ENCODE measurements at places on chromosomes 2 and 18.

DNA sequence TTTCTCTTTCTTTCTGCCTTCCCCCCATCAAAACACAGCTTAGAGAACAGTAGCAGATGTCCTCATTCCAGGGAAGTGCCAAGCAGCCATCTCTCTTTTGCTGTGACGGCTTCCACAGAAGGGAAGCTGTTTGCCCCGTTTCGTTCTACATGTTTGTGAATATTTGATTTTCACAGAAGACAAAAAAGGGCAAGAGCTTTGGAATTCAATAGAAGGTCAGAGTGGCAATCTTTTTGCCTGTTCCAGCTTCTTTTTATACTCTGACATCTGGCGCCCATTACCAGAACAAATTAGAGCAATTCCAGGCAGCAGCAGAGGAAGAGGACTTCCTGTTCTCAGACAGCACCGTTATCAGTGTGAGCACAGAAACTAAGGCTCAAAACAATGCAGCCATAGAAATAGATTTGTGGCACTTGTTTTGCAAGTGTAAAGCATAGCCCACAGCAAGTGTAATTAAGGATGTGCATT, 79.0 kb upstream of the CDH19 start:
- DNase-seq, result no peak

DNA sequence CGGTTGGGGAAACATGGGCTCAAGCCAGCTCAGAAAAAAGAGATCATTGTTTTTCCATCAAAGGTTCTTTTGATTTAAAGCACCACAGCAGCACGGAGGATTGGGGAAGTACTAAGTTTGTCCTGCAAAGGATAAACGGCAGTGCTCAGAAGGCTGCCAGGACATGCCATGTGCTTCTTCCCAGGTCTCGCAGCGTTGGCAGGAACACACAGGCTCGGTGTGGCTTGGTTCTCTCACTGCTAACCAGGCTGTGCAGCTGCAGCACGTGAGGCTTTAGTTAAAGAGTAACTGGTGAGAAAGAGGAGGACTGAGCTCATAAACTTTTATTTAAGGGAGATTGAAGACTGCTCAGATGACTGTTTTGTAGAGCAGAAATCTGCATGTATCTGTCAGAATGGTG, 264.3 kb downstream of the TSN start:
- DNase-seq, result no peak

GRCh38 chr2:215828528-215829184, 184.7 kb downstream of the MREG start:
- peak; percentile 61 for DNase-seq

DNA sequence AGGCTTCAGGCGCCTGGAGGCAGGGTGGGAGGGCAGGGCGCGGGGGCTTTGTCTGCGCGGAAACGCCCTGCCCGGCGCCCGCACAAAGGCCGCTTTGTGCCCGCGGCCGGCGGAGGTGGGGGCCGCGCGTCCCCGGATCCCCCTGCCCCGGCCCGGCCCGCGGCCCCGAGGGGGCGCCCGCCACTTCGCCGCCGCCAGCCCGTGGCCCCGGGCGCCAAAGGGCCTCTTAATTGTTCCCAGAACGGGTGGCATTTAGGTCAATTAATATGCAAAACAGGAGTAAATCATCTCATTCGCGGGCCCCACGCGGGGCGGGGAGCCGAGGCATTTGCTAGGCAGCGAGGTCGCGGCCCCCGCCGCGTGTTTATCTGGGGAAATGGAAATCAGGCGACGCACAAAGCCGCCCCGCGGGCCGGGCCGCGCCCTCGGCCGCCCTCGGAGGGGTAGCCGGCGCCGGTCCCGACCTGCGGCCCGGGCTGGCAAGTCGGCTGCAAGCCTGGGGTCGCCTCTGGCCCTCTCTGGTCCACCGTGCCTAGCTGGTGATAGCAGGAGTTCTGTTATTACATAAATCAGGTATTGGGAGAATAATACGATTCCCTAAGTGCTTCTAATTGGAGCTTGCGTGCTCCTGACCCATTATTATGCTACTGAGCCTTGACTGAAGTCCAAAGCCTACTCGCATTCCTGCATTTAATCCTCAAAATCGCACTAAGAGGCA, 148.2 kb upstream of the GLI2 start:
- no peak for DNase-seq

DNA sequence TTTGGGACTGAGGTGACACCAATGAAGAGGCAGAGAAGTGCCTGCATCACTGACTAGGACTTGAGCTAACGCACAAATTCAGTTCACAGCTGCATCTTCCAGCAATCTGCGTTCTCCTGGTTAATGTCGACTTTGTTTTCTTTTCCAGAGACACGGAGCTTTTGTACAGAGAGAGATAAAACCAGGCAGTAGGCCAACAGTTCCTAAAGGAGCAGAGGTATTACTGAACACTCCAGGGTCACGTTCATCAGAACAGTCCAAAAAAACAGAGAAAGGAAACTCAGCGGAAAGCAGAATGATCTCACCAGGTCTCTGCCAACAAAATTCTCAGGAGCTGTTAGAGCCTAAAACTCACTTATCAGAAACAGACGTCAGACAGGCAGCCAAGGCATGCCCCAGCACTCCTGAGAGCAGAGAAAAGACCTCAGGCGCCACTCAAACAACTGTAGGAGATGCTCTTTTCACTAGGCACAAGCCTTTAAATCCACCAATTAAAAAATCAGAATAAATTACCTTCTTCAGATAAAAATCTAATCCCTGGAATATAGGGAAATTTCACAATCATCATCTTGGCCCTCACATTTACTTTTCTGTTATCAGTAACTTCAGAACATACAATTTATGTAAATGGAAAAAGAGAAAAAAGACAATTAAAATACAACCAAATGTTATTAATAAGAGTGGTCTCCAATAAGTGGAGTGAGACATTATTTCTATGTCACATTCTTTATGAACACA, 95.9 kb upstream of the SPTBN1 start:
- no peak for DNase-seq

DNA sequence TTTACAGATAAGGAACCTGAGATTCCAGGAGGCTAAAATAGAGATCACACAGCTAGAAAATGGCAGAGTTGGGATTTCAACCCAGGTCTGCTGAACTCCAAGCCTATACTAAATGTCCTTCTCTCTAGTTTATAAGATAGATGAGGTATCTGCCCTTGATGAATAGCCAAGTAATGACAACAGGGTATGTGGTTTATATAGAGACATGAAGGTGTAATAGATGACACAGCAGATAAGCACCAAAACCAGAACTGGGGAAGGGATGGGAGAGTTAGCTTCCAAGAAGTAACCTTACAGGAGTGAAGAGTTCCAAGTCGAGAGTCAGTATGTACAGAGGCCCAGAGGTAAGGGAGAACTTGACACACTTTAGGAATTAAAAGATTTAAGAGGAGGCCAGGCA, 104.7 kb upstream of the UBXN4 start:
- DNase-seq, result no peak

GRCh38 chr2:113281910-113282746, 3.4 kb upstream of the PAX8 start:
- DNase-seq, result no peak

GRCh38 chr2:26566081-26566375, 75.1 kb downstream of the CIB4 start:
- no peak for DNase-seq

GRCh38 chr2:65465124-65465523, 32.7 kb upstream of the SPRED2 start:
- no peak for DNase-seq

GRCh38 chr2:140808820-140809219, 1322.0 kb downstream of the LRP1B start:
- DNase-seq, result no peak

DNA sequence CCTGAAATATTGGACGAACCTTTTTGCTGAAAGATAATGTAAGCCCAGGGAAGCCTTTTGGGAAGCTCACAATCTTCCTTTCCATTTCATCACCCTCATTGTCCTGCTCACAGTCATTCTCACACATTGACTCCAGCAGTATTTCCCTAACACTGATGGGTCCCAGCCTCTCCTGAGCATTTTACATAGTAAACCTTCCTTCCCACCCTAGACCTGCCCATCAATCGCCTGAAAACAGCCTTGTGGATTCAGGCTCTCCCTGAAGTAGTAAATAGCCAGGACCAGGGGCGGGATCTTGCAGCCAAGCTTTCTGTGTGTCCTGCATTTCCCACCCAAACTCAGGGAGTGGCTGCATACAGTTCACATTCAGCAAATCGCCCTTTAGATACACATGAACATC, 149.9 kb downstream of the CYRIA start:
- DNase-seq, result no peak

- no peak for DNase-seq
Measured at GRCh38 chr2:111119822-111120252, 877 bp upstream of the BCL2L11 start.

- no peak for DNase-seq
Measured at GRCh38 chr2:200138391-200139124, 167.9 kb upstream of the SPATS2L start.
